ENCODE measurements at places on chromosomes 11 and 22.

DNA sequence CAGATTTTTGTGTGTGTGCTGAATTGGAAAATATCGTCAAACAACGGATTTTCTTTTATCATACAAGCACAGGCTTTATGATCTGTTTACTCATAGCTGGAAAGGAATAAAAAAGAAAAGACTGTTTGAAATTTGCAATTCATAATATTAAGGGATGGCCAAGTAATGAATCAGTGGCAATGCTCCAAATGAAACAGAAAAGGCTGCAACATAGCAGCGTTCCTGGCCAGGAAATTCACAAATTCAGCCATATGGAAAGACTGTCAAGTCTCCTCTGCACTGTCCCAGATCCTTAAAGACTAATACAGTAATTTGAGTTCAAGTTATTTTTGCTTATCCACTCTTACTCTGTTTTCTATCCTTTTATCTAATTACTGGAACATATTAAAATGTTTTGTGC, 98.2 kb downstream of the MSANTD4 start:
- DNase-seq, result no peak

DNA sequence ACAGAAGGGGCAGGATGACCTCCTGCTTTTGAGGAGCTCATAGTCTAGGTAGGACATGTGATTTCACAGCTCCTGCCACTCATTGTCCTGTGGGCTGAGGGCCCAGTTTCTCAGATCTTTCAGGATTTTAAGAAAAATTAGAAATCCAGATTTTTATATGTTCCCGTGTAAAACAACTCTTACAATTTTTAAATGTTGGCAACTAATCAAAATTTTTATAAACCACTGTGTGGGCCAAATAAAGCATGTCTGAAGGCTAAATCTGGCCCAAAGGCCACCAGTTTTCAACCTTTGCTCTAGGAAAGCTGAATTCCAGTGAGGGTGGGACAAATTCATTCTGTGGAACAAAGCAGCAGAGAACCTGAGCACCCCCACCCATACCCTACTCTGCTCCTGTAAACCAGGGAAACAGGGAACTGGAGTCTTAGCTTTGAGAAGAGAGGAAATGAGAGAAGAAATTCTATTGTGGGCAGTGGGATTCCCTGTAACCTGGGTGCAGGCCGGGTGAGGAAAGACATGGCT, 20.6 kb downstream of the LRRC32 start:
- peak; percentile 20 for DNase-seq

- no peak for DNase-seq
Observed at GRCh38 chr22:42414021-42414420, 18.2 kb downstream of the NFAM1 start.

DNA sequence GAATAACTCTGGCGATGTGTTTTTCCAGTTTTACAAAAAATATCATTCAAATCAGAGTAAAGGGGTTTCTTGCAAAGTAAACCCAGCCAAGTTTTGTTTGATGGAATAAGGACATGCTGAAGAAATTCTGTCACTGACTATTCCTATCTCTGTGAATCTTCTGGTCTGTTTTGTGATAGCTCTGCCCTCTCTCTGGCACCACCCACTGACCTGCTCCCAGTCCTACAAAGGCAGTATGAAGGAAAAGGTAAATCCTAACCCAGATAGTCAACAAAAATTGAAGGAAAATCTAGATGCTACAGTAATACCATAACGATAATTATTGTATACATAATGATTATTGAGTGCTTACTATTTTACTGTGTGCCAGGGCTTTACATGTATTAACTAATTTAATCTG, 76.3 kb upstream of the TP53AIP1 start:
- no peak for DNase-seq

DNA sequence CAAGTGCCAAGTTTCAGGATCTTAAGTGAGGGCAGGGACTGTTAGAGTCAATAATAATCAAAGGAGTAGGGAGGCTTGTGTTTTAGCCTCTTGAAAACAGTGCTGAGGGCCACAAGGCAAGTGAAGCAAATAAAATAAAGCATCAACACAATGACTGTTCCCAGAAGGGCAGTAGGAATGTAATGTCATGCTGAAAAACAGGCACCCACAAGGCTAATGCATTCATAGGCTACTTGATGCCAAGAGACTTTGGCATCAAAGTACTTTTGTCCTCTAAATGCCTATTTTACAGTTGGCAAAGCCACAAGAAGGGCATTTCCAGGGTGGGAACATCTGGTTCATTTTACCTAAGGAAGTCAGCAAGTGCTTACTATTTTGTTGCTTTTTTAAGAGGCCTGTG, 22.9 kb downstream of the RAB39A start:
- DNase-seq, result no peak

- no peak for DNase-seq
Observed at GRCh38 chr22:27488456-27489177, 312.9 kb downstream of the MN1 start.

- no peak for DNase-seq
Observed at GRCh38 chr22:22111267-22111751, 128.7 kb upstream of the TOP3B start.
